ENCODE measurements at places on chromosomes 6 and 20.

DNA sequence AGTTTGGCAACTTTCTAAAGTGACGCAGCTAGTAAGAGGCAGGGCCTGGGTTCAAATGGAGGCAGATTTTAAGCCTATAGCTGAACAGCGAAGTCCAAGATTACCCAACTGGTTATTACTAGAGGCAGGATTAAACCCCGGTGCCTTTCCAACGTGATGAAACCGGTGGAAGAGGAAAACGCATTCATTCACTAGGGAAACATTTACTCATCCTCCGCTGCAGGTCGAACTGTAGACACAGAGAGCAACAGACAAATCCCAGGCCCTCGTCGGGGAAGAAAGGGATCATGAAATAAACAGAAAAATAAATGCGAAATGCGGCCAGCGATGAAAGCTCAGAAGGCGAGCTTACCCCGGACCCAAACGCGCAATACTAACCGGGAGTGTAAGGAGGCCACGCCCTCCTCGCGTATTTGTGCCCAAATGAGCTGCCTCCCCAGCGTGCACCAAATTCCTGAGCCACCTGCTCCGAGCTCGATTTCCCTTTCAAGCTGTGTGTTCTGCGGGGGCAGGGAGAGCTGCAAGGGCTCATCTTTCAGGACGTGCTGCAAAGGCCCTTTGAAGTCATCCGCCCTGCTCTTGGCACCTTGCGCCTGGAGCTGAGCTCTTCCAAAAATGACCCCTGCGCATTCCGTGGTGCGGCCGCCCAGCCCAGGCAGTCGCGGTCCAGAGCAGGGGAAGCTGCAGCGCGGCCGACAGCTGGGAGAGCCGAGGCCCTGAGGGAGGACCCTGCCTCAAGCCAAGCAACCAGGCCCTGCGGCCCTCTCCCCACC, 46.9 kb downstream of the PDYN start:
- DNase-seq, result no peak

DNA sequence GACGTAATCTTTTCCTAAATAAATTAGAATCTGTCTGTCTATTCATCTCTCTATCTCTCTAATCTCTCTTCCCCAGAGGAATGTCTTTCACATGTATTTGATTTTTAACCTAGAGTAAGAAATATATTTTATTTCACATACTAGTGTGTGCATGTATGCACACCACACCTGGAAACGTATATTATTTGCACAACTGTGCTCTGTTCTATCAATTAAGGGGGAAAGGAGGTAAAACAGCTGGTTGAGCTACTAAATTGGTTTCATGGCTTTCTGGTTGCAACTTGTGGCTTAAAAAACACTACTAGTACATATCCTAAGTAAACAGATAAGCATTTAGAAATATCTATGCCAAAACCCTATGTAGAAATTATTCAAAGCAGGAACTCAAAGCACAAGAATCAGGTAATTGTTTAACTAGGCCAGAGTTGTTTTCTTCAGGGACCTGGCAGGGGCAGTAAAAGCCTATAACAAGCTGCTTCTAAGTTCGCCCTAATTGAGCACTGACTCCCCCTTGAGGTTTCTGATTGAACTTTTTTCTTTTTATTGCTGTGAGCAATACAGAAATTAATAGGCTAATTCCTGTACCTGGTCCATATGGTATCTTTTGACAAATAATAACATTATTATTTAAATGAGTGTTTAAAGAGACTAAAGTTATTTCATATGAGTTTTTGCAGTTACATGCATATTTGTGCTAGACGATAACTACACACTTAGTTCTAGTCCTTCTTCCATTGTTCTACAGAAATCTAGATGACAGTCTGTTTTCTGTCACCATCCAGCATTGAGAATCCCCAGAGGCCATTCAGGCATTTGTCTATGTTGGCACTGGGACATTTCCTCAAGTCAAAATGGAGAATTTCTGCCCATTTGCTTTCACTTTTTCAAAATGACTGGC, 88.6 kb downstream of the MCHR2 start:
- DNase-seq, result no peak

GRCh38 chr6:52644253-52644652, 26.7 kb upstream of the TMEM14A start:
- no peak for DNase-seq

DNA sequence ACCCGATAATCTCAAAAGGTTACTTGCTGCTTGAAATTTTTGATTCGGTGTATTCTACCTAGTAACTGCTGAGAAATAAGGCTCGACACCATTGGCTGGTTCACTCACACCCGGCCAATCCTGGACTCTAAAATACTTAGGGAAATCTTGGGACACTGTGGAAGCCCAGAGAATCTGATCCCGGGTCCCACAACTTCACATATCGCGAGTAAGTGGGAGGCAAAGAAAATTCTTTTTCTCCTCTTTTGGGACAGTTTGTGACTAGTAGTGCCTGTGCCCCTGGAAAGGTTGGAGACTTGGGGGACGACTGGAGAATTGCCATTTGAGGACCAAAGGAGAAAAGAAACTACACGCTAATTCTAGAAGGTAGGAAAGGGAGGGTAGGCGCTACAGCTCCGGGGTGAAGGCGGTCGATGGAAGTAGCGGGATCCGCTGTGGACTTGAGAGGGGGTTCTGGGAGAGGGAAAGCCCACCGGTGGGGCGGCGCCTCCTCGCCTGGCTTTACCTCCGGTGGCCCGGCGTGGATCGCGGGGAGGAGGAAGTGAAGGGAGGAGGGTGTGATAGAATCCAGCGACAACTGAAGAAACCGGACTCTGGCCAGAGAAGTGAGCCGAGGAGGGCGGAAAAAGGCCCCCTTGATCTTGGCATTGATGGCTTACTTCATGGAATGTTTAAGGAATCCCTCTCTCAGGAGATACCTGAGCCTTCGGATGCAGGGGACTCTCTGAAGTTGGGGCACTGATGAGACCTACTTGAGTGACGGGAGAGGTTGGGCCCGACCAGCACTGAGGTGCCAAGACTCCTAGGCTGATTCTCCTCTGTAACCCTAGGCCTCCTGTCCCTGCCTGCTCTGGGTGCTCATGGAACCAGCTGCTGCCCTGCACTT, 18.8 kb upstream of the BTN3A3 start:
- DNase-seq, result peak; percentile 61

DNA sequence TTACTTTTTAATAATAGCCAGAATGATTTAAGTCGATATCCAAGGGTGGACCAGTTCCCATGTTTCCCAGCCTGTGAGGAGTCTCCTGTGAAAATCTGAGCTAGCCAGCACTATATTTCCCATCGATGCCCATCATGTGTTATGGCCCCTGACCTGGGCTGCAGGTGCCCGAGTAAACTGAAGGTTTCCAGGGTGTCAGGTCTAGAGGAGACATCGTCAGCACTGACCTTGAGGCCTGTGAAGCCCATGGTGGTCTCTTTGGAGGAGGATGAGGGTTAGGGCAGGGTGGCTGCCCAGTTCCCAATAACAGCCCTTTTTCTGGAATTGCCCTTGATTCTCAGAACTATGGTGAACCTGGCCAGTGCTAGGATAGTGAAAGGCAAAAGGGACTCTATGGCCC, 63.0 kb upstream of the TOP1 start:
- no peak for DNase-seq

GRCh38 chr6:169701311-169701953, 397 bp downstream of the WDR27 start:
- DNase-seq, result peak; percentile 13

- DNase-seq, result no peak
Observed at GRCh38 chr6:53136000-53136609, 12.5 kb downstream of the GCM1 start.

- no peak for DNase-seq
Observed at GRCh38 chr6:36350681-36351571, 14.2 kb upstream of the BNIP5 start.

DNA sequence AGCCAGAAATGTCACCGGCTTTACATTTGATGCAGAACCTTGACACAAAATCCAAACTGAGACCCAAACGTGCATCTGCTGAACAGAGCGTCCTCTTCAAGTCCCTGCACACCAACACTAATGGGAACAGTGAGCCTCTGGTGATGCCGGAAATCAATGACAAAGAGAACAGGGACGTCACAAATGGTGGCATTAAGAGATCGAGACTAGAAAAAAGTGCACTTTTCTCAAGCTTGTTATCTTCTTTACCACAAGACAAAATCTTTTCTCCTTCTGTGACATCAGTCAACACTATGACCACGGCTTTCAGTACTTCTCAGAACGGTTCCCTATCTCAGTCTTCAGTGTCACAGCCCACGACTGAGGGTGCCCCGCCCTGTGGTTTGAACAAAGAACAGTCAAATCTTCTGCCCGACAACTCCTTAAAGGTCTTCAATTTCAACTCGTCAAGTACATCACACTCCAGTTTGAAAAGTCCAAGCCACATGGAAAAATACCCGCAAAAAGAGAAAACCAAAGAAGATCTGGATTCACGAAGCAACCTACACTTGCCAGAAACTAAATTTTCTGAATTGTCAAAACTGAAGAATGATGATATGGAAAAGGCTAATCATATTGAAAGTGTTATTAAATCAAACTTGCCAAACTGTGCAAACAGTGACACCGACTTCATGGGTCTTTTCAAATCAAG, 108.4 kb downstream of the RTN4IP1 start:
- peak; percentile 86 for DNase-seq

DNA sequence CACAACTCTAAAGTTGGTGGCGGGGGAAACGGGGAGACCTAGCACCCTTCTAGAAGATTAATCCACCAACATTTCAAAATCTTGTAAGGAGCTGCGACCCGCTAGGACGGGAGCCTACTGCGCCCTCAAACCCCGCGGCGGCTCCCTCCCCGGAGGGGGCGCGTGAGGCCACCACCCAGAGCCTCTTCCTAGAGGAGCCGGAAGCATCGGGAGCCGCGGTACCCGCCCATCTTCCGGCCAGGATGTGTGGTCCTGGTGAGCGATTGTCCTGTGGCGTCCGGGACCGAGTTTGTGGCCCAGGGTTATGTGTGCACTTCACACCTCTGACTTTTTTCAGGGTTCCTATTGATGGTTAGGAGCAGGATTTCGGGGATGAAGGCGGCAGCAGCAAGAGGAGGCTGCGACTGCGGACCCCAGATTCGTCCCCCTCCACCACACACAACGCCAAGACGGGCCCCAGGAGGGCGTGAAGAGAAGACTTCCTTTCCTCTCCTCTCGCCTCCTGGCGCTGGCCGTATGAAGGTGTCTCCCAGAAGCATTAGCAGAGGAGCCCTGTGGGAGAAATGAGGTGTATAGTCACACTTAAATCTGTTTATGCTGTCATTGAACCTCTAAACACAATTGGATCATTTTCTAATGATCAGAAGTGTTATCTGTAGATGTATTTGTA, 10.7 kb downstream of the ZNF165 start:
- no peak for DNase-seq

DNA sequence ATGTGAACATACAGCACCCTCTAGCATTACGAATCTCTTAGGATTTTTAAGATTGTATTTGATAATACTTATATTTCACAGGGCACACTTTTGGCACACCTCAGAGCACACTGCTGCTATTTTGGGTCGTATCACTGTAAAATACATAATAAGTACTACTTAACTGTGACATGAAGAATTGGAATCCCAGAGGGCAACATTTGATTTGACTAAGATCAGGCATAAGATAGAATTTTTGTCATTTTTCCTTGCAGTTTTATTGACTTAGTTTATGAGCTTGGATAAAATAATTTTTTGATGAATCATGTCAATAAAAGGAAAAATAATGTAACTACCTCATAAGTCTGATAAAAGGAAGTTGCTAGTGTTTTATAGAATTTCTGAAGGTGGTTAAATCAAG, 22.4 kb downstream of the MRS2 start:
- DNase-seq, result no peak

- no peak for DNase-seq
Observed at GRCh38 chr20:62603907-62604785, 38.2 kb upstream of the SLCO4A1 start.

DNA sequence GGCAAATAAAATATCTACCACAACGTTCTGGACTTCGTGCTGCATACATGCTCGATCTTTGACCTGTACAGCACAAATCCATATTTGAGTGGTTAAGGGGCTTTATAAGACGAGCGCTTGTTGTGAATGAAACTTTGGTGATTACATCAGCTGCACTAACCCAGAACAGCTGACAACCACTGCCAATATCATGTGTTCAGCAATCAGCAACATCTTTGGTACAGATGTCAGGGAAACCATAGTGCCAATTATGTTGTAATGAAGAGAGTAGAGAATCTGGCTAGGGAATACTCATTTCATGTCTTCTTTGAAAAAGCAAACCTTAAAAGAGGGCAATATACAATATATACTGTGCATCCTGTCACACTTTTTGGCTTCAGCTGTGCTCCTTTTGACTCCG, 188.6 kb upstream of the NT5E start:
- DNase-seq, result no peak

- no peak for DNase-seq
Observed at GRCh38 chr6:38095054-38095453, 275.5 kb downstream of the ZFAND3 start.

GRCh38 chr6:79536585-79536953, 661 bp downstream of the LCA5 start:
- DNase-seq, result peak; percentile 4

DNA sequence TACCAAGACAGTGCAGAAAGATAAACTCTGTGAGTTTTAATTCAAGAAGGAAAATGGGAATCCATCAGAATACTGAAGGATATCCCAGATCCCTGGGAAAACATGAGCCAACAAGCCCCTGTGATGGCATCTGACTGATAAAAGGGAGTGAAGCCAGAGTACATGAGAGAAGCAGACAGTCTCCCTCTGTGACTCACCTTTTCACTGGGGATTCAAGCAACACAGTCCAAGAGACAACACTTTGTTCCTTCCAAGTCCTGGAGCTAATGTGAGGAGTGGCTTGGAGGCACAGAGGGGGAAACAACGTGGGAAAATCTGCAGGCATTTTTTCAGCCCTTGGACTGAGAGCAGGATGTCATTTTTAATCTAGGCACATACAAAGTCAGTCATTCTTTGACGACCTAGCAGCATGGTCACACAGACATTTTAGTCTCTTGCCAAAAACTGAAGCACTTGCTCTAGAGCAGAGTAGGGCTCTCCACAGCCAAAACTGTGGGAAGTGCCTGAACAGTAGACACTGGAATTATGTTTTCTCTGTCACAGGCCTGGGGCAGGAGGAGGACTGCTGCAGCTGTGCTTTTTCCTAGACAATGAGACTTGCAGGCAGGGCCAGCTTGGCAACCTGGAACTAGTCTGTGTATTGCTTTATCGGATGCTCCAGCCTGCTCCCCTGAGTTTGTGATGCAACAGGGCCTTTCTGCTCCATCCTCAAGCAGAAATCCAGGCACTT, 465.0 kb upstream of the GJE1 start:
- no peak for DNase-seq

DNA sequence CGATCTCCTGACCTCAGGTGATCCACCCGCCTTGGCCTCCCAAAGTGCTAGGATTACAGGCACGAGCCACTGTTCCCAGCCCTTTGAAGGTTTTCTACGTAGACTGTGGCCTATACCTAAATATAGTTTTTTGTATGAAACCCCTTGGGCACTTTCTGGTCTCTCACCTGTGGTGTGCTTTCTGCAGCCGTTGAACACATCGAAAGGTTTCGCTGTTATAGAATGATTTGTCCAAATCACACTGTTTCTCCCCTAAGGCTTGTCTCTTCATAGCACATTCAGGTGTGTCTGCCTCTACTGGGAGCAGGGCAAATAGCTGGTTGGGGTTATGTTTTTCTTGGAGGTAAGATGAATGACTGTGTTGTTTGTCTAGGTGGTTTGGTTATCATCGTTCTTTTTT, 597.9 kb downstream of the RNF144B start:
- DNase-seq, result no peak

GRCh38 chr6:145816392-145816791, 1.8 kb upstream of the FBXO30 start:
- DNase-seq, result no peak

- DNase-seq, result no peak
Observed at GRCh38 chr6:169132352-169132940, 121.2 kb downstream of the THBS2 start.
